Activated CD8-positive, alpha-beta memory T cell treated with anti-CD3 and anti-CD28 coated beads, Interleukin-2, amount 10 ng/mL, durations not matched to agents 7 days and 5 days (primary cell): ENCODE measurements at places on chromosomes 3 and 15. TPM values are rescaled to one million over a fixed set of nuclear protein-coding genes. Genes with fewer than 3 reads are reported as not detected.

DNA sequence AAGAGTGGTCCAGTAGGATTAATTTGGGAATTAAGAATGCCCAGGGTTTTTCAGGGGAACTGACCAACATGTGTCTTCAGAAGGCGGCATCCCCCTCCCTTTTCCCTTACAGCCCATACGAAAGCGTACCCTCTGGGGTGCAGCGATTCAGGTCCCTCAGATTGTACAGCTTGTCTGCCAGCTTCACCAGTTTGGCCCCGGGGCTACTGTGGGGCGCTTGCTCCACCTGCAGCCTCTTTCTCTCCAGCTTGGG is 848 bp downstream of the HDDC3 start:
- no peak for DNase-seq

GRCh38 chr3:193572426-193572908 is 17.8 kb upstream of the ATP13A4 start:
- peak; percentile 62 for DNase-seq

DNA sequence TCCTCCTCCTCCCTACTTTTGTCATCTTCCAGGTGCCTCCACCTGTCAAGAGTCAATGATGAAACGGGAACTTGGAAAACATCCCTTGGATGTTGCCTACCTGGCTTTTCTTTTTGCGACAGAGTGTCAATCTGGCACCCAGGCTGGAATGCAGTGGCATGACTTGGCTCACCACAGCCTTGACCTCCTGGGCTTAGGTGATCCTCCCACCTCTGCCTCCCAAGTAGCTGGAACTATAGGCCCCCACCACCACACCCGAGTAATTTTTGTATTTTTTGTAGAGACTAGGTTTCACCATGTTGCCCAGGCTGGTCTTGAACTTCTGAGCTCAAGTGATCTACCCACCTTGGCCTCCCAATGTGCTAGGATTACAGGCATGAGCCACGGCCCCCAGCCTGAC is 42.8 kb downstream of the GPR160 start:
- no peak for DNase-seq

Gene PRR20G
- total RNA-seq, result not detected

GRCh38 chr3:45605534-45605933 is 11.0 kb downstream of the LIMD1 start:
- no peak for DNase-seq

Gene MYL3
- not detected for total RNA-seq

DNA sequence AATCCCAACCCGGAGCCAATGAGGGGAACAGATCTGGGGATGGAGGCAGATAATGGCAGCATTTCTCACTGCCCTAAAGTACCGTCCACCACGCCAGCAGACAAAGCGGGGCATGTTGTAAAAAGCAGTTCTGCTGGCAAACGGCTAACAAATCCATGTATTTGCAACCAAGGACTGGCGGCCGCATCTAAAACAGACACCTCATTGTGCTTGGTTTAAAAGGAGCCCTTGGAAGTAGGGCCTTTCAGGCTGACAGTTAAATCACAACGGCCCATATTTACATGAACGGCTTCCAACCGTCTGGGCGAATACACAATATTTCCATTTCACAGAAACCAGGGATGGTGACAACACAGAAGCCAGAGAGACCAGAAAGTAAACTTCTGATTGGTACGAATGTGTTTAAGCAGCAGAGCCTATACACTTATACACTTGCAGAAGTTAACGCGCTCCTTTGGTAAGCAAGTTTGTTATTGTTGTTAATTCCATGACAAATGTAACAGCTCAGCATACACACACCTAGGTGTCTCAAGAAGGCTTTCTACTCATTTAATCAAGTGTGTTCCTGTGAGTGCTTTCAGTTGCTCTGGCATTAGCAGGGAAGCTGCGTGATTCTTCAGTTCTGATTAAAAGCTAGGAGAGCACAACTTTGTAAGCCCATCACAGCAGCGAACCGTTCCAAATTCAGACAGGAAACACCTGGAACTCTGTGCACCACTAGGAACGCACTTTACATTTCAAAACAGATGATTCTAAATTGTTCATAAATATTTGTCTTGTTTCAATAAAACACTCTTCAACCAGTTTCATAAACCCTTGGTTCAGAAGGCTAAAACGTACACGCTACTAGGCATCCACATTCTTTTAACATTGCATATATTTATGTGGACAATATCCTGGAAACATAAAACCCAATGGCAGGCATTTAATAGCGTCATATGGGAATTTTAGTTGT is 112.9 kb downstream of the PDZRN3 start:
- DNase-seq, result no peak

Gene GOLGA8H
- 0.26 TPM for total RNA-seq

- DNase-seq, result no peak
Observed at GRCh38 chr3:38169027-38169317, 3.6 kb downstream of the OXSR1 start.

GRCh38 chr3:38985581-38985980 is 66.2 kb downstream of the SCN11A start:
- no peak for DNase-seq

Gene DAG1
- 17.6 TPM for total RNA-seq

DNA sequence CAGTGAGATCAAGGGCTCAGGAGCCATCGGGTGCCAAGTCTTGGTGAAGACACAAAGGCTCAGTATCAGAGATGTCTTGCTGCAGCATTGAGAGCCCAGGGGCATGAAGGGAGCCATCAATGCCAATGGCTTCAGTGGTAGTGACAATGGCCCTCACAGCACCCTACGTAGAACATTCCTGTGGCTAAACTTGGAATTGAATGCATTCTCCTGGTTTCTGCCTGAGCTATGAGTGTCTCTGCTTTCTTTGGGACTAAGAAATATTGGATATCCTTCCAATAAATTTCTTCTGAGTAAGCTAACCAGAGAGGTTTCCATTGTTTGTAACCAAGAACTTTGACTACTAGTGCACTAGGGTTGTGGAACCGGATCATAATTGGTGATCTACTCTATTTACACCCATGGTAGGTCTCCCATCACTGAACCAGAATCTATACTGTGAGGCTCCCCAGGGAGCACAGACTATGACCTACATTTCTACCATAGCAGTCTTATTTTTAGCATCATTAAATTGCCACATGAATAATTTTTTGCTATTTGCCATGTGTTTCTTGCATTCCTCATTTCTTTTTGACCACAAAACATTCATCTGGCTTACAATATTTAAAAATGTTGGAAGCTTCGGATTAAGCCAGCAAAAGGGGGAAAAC is 31.6 kb upstream of the PDZRN3 start:
- no peak for DNase-seq

GRCh38 chr3:18766974-18767373 is 341.8 kb upstream of the SATB1 start:
- no peak for DNase-seq

Gene TMEM212
- total RNA-seq, result not detected

- DNase-seq, result no peak
Observed at GRCh38 chr3:120791913-120792312, 49.4 kb downstream of the GTF2E1 start.

Gene P2RY13
- not detected for total RNA-seq

GRCh38 chr3:45435961-45436360 is 47.6 kb downstream of the LARS2 start:
- no peak for DNase-seq

Gene SLC9A9
- 6.8 TPM for total RNA-seq

Gene LRRC2
- 0.07 TPM for total RNA-seq

Gene MKRN2OS
- not detected for total RNA-seq

DNA sequence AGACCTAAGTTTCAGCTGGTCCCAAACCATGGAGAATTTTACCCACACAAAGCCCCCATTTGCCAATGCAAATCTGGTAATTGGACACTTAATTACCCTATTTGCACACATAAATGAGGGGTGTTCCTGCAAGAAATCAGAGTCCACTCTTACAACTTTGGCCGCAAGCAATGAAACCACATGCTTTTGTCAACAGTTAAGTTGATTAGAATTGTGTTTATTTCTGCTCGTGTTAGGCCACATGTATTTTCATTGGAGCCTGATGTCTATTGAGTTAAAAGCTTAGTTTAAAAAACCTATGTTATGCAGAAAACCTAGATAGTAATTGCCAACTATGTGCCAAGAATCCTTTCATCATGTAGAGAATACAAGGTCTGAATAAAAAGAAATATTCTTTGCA is 153.8 kb upstream of the CMC1 start:
- DNase-seq, result no peak

Gene CMC1
- 23.7 TPM for total RNA-seq

DNA sequence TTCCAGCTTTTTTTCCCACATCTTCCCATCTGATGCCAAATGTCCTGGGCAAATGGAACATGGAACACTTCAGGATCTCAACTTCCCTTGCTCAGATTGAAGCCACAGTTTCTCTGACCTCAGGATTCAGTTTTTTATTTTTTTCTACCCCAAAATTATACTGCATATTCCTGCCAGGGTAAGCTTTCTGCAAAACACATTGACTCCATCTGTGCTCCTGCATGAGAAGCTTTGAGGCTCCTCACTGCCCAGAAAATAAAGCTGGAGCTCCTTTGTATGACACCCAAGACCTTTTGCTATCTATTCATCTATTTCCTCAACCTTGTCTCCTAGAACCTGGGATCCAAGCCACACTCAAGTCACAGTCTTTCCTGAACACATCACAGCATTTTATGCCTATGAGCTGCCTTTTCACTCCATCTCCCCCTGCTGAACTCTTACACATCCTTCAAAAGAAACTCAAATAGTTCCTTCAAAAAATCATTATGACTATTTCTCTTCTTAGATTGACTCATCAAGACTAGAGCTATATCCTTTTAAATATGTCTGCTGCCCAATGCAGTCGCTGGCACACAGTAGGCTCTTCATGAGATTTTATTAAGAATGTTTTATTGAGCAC is 57.4 kb upstream of the PSMD6 start:
- no peak for DNase-seq

- no peak for DNase-seq
Observed at GRCh38 chr15:65993236-65993635, 123.9 kb downstream of the RAB11A start.

Gene EPHA6
- not detected for total RNA-seq

Gene RTP4
- total RNA-seq, result 24.3 TPM

DNA sequence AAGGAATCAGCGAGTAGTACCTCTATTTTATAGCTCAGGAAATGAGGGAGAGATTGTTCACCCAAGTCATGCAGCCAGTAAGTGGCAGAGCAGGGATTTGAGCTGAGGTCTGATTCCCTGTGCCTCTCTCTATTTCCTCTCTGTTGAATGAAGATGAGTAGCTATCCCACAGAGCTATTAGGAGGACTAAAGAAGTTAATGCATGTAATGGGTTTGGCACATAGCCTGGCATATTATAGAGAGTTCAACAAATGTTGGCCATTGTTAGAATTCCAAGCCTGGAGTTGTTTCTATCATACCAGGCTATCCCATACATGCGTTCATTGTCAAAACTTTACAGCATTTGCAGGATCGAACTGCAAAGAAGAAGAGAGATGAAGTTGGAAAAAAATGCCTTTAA is 21.8 kb upstream of the KLHL6 start:
- no peak for DNase-seq

GRCh38 chr3:171846597-171846996 is 3.4 kb downstream of the TMEM212 start:
- no peak for DNase-seq

Gene LRRC31
- total RNA-seq, result not detected

Gene PAK6
- 1.7 TPM for total RNA-seq

DNA sequence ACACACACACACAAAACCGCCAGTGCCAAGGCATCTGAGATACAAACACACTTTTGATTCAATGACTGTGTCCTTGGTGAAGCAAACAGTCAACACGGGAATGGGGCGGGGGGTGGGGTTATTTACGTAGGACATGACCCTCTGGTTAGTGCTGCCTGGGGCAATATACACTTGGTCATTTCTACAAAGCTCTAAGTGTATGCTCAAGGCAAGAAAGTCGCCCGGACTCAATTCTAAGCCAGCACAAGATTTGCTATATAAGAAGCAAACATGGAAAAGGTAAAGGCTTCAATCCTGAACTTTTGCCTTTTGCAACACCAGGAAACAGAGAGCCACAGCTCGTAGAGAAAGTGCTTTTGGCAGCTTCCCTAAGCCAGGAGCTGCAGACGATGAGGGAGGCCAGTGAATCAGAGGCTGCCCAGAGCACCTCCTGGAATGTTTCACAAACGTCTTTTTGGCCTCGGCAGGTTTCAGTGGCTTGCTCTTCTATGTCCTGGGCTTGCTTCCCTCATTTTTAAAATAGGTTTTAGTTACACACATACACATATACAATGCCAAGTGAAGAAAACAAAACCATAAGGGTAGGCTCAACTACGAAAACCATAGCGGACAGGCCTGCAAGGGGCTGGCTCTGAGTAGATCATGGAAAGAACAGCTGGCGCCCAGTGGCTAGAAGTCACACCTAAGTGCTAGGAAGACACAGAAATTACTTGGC is 73.6 kb downstream of the TM4SF4 start:
- DNase-seq, result no peak

Gene TRAK1
- total RNA-seq, result 27.3 TPM

GRCh38 chr15:66193066-66193465 is 60.5 kb downstream of the MEGF11 start:
- DNase-seq, result no peak

Gene DUOX2
- not detected for total RNA-seq

GRCh38 chr3:6601374-6601773 is 259.5 kb upstream of the GRM7 start:
- DNase-seq, result no peak

Gene PRSS50
- not detected for total RNA-seq

- no peak for DNase-seq
Observed at GRCh38 chr3:144362126-144362525, 390.5 kb downstream of the DIPK2A start.

GRCh38 chr3:25471081-25471768 is 43.2 kb downstream of the RARB start:
- DNase-seq, result no peak

- peak; percentile 45 for DNase-seq
Observed at GRCh38 chr15:74543583-74543982, 2.6 kb downstream of the ARID3B start.

Gene ADGRG7
- not detected for total RNA-seq

- no peak for DNase-seq
Observed at GRCh38 chr15:23797747-23798446, 110.8 kb upstream of the NDN start.

GRCh38 chr15:78334845-78335244 is 5.3 kb upstream of the CRABP1 start:
- DNase-seq, result no peak

DNA sequence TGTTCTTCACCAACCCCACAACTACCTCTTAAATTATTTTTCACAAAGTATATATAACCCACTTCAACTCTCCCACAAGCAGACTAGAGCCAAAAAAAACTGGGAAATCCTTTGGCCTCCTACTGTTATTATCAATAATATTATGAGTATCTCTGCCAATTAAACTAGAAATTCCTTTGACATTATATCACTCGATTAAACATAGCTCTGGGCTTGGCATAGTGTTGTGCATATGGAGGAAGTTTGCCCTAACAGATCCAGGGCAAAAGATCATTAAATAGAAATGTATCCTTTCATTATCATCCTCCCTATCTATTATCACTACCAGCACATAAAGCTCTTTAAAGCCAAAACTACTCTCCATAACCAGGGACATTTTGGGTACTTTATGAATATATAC is 74.9 kb downstream of the OSBPL10 start:
- no peak for DNase-seq

DNA sequence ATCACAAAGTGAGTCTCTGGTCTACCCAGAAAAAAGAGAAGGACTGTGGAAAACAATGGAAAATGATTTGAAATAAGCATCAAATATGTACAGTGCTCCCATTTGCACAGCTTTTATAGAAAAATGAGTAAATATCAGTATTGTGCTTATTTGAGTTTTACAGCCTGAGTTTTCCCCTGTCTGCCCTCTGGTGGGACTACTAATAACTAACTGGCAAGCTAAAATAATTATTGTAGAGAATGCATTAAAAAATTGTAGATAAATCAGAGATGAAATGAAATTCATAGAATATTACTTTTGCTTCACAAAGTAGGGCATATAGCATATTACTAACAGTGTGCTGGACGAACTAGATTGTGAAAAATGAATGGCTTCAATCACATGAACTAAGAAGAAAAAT is 287.1 kb downstream of the NAALADL2 start:
- DNase-seq, result no peak

Gene MESP2
- not detected for total RNA-seq
